Foreskin fibroblast (primary cell): ENCODE measurements at places on chromosomes 12 and 14.
A peak's percentile ranks its signal among the peaks of the same experiment; 100 is the strongest.

- DNase-seq: peak; percentile 56
Observed at GRCh38 chr14:87196436-87196835, 796.5 kb downstream of the GALC start.

DNA sequence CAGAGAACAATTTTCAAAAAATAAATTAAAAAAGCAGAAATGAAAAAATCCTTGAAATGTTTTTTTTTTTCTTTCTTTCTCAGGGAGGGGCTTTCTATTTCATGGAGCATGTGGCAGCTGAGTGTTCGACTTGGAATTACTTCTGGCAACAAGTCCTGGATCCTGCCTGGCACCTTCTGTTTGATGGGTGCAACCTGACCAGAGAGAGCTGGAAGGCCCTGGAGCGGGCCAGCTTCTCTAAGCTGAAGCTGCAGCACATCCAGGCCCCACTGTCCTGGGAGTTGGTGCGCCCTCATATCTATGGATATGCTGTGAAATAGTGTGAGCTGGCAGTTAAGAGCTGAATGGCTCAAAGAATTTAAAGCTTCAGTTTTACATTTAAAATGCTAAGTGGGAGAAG is 22.5 kb upstream of the HIGD1C start:
- DNase-seq: no peak

DNA sequence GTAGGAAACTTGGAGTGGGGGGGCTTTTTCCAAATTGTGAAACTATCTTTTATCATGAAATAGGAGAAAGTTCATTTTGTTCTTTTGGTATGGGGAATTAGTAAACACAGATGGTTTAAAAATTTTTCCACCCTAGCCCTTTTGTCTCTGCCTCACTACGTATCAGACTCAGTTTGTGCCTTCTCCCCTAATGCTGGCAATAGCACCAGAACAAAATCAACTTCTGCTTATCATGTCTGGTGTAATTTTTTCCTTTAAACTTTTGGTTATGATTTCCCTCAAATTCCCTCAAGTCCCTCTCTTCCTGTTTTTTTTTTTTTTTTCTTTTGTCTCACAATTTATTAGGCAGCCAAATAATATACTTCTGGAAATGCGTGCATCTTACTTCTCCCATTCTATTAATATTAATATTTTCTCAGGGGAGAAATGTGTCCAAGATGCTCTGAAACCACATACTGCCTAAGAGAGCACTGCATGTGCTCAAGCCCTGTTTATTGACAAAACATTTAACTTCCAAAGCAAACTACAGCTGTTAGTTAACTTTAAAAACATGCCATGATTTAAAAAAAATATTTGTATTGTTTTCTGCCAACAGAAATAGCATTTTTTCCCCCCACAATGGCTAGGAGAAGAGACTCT is 35.4 kb downstream of the TESPA1 start:
- DNase-seq: no peak

DNA sequence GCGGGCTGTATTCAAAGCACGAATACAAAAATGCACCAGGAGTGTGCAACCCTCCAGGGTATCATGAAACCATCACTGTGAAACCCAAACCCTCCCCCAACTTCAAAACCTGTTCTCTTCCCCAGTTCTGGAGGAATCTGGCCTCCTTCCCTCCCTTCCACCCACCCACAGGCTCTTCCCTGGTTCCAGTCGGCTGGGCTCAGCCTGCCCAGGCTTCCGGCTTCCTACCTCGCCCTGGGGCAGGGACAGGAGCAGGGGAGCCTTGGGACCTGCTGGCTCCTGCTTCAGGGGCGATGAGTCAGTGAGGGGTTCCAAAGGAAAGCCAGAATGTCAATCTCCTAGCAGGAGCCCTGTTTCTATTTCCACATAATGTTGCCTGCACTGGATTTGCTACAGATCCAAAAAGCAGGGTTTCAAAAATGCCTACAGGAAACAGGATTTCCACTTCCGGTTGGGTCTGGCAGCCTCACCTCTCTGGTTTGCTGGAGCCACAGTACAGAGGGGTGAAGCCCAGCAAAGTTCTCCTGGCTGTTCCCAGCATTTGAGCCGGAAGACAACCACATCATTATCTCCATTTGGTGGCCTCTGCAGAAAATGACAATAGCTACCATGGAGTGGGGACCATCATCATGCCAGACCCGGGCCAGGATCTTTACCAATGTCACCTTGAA is 278.3 kb downstream of the DPF3 start:
- peak; percentile 56 for DNase-seq

GRCh38 chr12:53952871-53953734 is 1.6 kb upstream of the HOXC12 start:
- DNase-seq: peak; percentile 44

DNA sequence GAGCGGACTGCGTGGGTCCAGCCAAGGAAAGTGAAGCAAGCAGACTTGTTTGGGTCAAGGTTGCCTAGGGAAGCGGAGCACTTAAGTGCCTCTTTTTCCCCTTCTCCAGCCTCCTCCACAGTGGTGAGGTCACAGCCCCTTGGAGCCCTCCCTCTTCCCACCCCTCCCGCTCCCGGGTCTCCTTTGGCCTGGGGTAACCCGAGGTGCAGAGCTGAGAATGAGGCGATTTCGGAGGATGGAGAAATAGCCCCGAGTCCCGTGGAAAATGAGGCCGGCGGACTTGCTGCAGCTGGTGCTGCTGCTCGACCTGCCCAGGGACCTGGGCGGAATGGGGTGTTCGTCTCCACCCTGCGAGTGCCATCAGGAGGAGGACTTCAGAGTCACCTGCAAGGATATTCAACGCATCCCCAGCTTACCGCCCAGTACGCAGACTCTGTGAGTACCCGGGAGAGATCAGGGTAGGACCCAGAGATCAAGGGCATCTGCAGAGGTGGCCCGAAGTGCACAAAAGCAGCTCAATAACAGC is at the start of gene TSHR:
TSHR (plus strand) TSS at position 206 of the 526 bp plus-strand sequence; CDS start at position 266, 60 bp downstream.
- peak; percentile 12 for DNase-seq

GRCh38 chr12:94762259-94762942 is 112.0 kb upstream of the TMCC3 start:
- DNase-seq: no peak

- DNase-seq: no peak
Observed at GRCh38 chr14:102764220-102764671, 13.0 kb upstream of the TRAF3 start.

DNA sequence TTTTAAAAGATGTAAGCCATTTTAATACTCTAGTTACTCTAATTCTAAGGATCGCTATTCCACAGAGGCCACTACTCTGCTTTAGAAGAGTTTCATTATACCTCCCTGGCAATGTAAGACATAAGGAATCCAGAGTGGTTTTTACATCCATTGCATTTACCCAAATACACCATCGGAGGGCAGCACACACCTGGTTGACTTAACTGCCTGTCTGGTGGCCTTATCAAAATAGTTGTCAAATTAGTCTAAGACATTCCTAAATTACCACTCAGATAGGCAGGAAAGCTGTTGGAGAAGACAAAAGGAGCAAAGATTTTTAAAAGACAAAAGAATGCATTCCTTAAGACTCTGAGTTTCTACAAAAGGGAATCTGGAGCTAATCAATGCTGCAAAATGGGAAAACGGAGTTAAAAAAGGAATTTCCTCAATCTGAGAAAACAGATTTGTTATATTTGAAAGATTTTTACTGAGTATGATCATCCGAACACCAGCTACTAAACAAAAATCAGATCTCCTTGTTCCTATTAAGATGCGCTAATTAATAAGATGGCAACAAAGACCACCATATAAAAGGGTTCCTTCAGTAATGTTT is 33.8 kb upstream of the FGD4 start:
- peak; percentile 70 for DNase-seq

- DNase-seq: no peak
Observed at GRCh38 chr12:25819691-25820090, 138.8 kb upstream of the RASSF8 start.

- DNase-seq: no peak
Observed at GRCh38 chr12:106926657-106927056, 29.1 kb upstream of the TMEM263 start.

DNA sequence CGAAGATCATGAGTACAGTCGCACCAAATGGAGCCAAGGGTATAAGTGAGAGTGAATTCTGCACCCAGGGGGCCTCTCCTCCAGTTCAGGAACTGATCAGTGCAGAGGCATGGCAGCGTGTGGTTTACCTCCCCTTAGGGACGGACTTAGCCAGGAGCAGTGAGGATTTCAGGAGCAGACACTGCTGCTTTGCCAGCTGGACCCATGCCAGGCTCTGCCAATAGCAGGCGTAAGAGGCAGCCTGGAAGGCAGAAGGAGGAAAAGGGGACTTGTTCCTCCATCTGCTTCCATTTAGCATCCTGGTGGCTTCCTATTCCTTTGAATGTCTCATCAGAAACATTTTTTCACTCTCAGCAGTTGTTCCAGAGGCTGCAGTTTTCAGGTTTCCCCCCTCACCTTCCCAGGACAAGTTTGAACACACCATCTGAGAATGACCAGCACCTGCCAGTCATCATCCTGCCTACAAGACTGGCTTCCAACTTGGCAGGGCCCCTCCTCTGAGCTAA is 137.0 kb upstream of the LMNTD1 start:
- DNase-seq: peak; percentile 45

GRCh38 chr12:89857652-89858274 is 149.1 kb upstream of the ATP2B1 start:
- no peak for DNase-seq

- DNase-seq: no peak
Observed at GRCh38 chr12:104057771-104058197, 6.5 kb upstream of the HCFC2 start.

DNA sequence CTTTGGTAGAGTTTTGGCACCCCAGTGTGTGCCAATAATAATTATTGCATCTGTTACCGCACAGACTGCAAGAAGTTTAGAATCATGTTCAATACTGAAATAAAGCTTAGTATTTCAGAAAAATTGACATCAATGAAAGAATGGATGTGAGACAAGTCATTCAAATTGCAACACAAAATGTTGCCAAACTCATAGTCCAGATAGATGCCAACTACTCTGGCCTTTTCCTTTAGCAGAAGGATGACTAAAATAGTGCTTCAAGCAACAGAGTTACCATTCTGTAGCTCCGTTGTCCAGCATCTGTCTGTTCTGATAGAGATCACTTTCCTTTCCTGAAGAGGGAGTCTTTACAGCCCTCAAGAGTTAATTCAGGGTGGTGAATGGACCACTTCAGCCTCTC is 77.5 kb downstream of the LIN7A start:
- DNase-seq: no peak

- DNase-seq: no peak
Observed at GRCh38 chr12:128578045-128578444, 245.7 kb downstream of the SLC15A4 start.

GRCh38 chr12:89470741-89471509 is 53.7 kb downstream of the GALNT4 start:
- DNase-seq: peak; percentile 73
